ENCODE measurements at places on chromosomes 7 and 10.

GRCh38 chr10:28836435-28836743, 159.1 kb downstream of the BAMBI start:
- DNase-seq: no peak

DNA sequence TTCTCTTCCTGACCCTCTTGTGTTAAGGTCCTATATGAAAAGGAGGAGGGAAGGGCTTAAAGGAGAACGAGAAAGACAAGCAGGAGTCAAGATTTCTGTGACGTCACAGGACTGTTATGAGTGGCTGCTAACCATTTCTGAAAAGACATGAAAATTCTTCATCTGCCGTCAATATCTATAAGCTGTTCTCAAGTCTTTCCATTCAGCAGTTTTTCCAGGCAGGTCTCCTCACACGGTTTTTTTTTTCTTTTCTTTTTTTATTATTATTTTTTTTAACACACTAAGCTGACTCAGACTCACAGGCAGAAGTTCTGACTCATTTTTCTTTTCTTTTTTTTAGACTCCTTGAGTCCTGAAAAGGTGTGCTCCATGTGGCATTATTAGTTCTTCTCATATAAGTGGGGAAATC, 72.0 kb downstream of the DGKI start:
- no peak for DNase-seq

- DNase-seq: no peak
Measured at GRCh38 chr10:72098836-72099599, 10.7 kb upstream of the SPOCK2 start.

- no peak for DNase-seq
Measured at GRCh38 chr10:118710487-118710886, 44.3 kb downstream of the CACUL1 start.

DNA sequence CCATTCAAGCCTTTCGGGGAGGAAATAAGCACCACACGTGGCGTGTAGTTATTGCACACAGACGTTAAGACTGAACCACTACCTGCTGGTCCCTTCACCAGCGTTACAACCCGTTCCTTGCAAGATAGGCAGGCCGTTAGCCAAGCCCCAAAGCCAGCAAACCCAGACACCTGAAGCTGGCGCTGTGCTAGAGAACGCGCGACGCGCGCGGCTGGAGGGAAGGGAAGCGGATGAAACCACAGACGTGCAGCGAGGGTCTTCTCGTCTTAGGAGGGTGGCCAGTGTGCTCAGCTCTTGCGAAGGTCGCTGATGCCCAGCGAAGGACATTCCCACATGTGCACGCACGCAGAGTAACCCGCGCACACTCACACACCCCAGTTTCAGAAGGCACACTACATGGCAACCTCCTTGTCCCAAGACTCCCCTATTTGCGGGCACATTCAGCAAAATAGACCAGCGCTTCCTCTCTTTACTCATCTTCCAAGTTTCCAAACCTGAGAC, 980 bp downstream of the TMEM26 start:
- no peak for DNase-seq

DNA sequence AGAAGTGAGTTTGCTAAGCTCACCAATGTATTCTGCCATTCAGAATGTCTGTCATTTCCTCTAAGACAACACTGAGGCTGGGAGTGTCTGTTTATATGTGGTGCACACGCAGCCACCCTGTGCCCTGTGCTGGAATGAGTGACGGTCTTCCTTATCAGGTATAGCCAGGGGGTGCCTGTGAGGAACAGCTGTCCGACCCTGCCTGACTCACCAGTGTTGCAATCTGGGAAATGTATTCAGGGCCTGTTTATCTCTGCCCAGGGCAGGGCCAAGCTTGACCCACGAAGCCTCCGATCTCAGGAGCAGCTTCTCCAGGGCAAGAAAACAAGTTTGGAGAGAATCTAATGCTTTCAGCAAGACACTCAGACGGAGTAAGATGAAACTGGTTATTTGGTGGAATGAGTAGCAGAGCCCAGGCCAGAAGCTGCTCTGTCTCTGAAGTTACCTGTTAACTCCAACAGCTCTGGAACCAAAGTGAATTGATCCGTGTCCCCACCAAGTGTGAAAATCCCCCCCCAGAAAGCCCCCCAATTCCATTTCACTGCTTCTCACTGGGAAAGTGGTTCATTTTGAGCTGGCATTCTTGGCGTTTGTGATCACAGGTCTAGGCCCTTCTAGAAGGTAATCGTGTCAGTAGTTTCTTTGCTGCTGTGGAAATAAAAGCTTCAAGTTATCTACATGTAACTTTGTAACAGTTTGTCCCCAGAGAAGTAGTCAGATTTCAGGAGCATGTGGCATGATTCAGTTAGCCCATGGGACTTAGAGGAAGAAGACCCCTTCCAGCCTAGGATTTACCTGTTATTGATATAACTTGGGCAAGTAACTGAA, 6.1 kb upstream of the UBE2H start:
- DNase-seq: no peak

- DNase-seq: no peak
Measured at GRCh38 chr10:131681122-131681521, 219.7 kb upstream of the PPP2R2D start.

DNA sequence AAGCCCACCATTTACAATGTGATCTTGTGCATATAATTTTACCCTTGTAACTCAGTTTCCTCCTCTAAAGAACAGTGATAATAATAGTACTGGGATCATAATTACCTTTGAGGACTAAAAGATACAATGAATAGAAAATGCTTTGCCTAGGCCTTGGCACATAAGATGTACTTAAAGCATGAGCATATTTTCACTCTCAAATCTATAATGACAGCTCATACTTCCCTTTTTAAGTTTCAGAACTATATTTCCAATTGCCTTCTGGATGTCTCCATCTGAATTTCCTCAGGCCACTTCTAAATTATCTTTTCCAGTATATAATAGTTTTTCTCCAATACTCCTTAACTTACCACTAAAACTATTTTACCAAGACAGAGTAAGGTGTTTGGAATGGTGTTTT, 13.3 kb upstream of the ITGB8 start:
- DNase-seq: no peak

DNA sequence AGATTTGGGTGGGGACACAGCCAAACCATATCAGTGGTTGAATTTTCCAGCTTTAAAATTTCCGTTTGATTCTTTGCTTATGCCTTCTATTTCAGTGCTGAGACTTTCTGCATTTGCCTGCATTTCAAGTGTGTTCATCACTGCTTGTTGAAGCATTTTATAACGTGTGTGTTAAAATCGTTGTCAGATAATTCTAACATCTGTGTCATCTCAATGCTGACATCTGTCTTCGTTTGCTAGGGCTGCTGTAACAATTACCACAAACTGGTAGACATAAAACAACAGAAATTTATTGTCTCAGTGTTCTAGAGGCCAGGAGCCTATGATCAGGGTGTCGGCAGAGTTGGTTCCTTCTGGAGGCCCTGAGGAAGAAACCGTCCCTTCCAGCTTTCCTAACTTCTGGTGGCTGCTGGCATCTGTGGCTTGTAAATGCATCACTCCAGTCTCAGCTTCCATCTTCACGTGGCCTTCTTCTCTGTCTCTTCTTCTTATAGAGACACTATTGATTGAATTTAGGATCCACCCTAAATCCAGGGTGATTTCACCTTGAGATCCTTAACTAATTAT, 71.1 kb upstream of the SDK1 start:
- DNase-seq: no peak

GRCh38 chr7:146670532-146670931, 553.9 kb downstream of the CNTNAP2 start:
- DNase-seq: no peak

Measured in BJ (cell line).